NCI-H1694 treated with DMSO at 0.1 percent for 48 hours (cell line): ENCODE measurements at places on chromosomes 4 and X.

GRCh38 chr4:142366769-142367181 is 479.3 kb downstream of the INPP4B start:
- no peak for DNase-seq

GRCh38 chr4:176383273-176384077 is 63.7 kb downstream of the SPCS3 start:
- DNase-seq = no peak

DNA sequence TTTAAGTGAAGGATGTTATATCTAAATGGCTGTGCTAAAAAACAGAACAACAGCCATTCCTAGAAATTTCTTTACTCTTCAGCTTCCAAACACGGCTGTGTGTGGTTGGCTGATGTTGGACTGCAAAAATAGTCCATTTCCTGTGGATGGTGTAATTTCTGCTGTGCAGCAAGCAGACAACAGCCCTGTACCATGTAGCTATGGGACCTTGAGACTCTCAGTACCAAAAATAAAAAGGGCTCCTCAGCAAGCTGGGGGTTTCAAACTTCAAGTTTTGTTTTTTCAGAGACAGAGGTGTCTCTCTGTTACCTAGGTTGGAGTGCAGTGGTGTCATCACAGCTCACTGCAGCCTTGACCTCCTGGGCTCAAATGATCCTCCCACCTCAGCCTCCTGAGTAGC is 18.1 kb downstream of the CD40LG start:
- no peak for DNase-seq

DNA sequence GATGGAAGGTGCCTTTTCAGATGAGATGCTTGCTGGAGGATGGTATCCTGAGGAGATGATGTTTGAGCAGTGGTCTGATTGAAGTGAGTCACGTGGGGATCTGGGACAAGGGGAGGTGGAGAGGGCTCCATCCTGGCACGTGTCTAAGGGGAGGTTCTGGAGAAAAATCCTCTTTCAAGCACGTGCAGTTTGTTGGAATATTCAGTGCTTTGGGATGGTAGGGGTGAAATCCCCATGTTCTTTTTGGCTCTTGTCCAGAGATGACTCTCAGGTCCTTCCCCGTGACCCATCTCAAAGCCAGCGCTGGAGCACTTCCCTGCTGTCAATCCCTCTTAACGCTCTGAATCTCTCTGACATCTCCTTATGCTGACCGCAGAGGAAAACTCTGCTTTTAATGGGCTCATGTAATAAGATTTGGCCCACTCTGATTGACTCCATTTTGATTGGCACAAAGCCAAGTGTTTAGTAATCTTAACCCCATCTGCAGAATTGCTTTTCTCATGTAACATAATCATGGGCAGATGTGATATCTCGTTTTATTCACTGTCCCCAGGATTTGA is 10.8 kb upstream of the KLKB1 start:
- no peak for DNase-seq
